RWPE1 (cell line): ENCODE measurements at places on chromosomes 11 and 22.
A peak's percentile ranks its signal among the peaks of the same experiment; 100 is the strongest.

GRCh38 chr11:94129512-94130297 is 1.1 kb downstream of the PANX1 start:
- DNase-seq = no peak

GRCh38 chr11:25990406-25990805 is 341.5 kb upstream of the ANO3 start:
- no peak for DNase-seq

DNA sequence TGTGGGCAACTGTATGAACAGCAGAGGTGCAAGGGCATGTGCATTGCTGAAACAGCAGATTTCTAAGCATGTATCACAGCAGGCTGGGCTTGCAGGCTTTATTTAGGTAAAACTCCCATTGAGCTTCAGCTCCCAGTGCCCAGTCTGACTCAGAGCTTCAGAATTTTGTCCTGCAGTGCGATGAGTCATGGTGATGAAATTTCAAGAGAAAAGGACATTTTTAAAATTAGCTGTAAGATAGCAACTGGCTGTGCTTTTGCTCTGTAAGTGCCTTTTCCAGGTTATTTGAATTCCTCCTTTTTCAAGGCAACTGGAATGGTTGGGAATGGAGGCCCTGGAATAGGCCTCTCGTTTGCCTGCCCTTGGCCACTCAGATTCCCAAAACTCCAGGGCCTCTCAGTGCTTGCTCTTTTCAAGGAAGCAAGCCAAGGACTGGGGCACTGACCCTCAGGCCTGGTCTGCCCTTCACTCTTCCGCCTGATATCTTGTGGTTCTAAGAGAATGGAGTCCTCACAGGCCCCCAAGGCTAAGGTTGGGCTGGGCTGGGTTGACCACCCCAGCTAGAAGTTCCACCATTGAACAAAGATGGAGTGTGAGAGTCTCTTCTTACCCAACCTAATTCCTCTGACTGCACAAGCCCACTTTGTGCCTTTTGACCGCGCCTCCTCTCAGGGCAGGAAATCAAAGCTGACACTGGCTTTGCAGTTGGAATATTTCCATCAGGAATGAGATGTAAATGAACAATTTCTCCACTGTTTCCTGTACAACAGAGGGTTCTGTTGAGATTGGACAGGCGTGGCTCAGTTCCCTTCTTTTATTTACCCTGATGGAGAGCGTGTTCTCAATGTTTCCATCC is 59.5 kb upstream of the PRSS23 start:
- DNase-seq = peak; percentile 85

GRCh38 chr11:115224551-115224950 is 279.7 kb downstream of the CADM1 start:
- DNase-seq = no peak
